LNCaP clone FGC (cell line): ENCODE measurements at places on chromosomes 3 and 15.

GRCh38 chr3:177778633-177779032, 581.4 kb upstream of the TBL1XR1 start:
- DNase-seq, result no peak

GRCh38 chr15:84784262-84784661, 32.9 kb upstream of the ALPK3 start:
- no peak for DNase-seq

DNA sequence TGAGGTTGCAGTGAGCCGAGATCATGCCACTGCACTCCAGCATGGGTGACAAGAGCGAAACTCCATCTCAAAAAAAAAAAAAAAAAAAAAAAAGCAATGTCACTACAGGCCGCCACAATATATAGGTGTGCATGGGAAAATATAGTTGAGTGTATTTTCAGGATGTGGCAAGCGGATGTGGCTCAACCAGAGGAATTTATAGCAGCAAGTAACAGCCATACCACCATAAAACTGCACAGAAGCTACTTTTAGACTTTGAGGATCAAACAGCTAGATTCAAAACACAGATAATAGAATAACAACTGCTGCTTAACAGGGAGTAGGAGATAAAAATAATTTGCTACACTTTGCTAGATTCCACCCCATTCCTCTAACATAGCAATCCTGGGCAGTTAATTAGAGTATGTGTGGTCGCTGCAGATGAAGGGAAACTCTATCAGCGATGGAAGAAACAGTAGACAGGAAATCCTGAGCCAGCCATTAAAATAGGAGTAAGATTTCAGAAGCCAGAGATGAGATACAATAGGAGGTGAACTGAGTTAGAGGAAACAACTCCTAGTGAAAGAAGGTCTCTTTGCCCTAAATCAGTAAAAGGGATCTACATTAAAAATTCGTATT, 318.7 kb upstream of the STT3B start:
- DNase-seq, result no peak

GRCh38 chr15:75891895-75892294, 11.8 kb upstream of the FBXO22 start:
- DNase-seq, result no peak

- no peak for DNase-seq
These were observed 6.8 kb downstream of the EDEM1 start for GRCh38 chr3:5194341-5194740.

DNA sequence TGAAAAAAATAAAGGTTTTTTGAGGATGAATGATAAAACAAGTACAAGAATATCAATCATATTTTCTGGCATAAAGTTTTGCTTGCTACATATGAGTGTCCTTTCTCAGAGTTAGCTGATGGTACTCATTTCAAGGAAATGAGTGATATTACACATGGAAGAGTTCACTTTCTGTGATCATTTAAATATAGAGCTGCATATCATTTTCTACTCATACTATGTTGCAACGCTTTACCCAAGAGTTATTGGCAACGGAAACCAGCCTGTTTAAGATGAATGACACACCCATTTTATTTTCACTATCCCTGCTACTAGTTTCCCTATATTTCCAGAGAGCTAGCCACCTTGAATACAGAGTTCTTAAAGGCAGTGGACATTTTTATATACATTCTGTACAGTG, 35.4 kb upstream of the RBMS3 start:
- DNase-seq, result no peak

DNA sequence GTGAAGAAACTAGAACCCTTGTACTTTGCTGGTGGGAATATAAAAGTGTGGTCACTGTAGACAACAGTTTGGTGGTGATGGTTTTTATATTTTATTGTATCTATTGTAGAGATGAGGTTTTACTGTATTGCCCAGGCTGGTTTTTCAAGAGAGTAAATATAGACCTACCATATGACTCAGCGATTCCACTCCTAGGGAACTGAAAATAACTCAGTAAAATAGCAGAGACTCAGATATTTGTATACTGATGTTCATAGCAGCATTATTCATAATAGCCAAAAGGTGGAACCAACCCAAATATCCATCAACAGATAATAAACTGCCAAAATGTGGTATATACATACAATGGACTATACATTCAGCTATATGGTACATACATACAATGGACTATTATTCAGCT, 68.8 kb upstream of the IL12A start:
- no peak for DNase-seq

DNA sequence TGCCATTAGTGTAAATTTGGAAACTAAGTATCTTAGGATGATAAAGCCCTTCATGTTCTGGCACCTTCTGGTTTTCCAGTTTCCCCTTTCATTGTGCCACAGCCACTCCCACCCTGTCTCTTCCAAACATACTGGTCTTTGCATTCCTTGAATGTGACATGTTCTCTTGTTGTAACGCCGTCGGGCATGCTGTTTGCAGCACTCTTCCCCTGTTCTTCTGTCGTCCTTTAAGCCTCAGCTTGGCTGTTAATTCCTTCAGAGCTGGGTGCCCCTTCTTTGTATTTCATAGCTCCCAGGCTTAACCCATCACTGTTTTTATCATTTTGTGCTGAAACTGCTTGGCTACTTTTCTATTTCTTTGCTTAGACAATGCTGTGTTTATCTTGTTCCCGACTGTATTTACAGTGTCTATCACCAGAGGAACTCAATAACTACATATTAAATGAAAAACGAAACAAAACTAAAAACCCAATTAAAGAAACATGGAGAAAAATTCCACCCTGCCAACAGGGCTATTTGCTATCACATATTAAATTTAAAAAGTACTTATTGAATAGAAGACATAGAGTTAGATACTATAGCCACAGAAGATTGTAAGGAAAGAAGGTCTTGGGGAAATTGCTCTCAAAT, 95.4 kb upstream of the KCNAB1 start:
- no peak for DNase-seq

- no peak for DNase-seq
These were observed 217.6 kb downstream of the TPRG1 start for GRCh38 chr3:189389346-189389745.

DNA sequence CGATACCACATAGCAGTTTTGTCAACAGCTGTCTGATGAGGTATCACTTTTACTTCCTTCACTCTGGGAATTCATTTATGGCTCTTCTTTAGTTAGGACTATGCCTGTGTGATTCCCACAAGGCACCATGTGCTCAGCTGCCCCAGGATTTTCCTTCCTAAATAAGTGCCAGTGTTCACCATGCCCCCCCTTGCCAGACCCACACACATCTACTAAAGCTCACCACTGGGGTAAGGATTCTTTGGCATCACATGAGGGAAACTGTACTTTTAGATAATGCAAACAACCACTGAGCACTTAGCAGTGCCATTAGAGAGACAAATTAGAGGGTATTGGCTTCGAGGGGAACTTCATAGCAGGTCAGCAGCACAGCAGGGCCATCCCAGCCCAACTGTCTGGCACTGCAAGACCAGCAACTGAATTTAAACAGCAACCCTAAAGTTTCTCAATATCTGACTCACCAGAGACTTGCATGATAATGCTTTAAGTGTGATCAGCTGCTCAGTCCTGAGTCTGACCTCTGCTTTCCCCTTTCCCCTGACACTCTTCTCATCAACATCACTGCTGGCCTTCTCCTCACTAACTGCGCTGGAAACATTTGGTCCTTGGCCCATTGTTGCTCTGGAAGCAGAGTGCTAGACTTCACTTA, 114.3 kb downstream of the STAC start:
- no peak for DNase-seq

- DNase-seq, result no peak
These were observed 177.0 kb upstream of the TBL1XR1 start for GRCh38 chr3:177374323-177374722.

GRCh38 chr3:152190636-152191183, 78.0 kb upstream of the MBNL1 start:
- DNase-seq, result no peak

DNA sequence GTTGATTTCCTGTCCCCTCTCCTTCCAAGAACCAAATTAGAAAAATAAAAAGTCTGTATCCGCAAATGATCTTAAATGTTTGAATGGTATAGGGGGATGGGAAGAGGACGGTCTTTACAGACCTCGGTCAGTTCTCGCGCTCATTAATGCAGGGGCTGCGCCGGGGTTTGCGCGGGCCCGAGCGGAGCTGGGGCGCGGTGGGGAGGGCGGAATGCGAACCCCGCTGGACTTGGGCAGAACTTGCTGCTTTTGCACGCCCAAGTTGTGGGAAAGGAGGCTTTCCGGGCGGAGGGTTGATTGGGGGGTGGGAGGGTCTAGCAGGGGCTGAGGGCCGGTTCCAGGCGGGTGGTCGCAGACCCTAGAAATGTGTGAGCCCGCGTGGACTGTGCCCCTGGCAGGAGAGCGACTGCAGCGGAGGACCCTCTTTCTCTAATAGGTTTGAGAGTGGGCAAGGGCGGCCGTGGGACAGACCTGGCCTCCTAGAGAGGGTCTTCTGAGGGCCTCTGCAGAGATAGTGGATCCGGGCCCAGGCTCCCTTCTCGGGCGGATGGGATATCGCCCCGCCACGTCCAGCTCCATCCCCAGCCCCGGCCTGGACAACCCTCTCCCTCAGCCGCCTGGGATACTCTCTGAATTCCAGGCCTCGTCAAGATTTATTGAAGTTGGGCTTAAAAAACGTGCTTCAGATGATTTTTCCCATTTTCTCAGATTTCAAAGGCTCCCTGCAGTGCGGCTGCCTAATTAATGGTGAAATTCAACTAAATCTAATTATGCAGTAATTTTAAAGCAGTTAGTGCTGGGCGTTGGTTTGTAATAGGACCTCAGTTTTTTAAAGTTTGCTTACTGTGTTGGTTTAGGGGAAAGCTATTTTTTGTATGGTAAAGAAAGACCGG, 11.3 kb downstream of the NR2F2 start:
- DNase-seq, result no peak

GRCh38 chr3:49607796-49608195, 53.5 kb downstream of the BSN start:
- no peak for DNase-seq

GRCh38 chr3:26713091-26713490, 90.5 kb downstream of the LRRC3B start:
- no peak for DNase-seq

GRCh38 chr3:32794487-32795308, 23.1 kb upstream of the TRIM71 start:
- DNase-seq, result no peak

- no peak for DNase-seq
These were observed 429.5 kb downstream of the ZIC1 start for GRCh38 chr3:147838652-147839051.

GRCh38 chr3:133931084-133931483, 35.4 kb upstream of the RAB6B start:
- no peak for DNase-seq

DNA sequence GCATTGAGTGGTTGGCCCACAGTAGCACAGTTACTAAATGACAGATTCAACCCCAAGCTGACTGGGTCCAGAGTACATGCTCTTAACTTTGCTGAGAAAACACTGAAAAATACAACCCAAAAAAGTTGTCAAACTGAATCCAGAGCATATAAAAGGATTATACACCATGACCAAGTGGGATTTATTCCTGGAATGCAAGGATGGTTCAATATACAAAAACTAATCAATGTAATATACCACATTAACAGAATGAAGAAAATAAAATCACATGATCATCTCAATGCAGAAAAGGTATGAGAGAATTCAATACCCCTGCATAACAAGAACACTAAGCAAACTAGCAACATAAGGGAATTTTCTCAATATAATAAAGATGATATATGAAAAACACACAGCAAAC, 98.5 kb downstream of the STAG1 start:
- DNase-seq, result no peak

- no peak for DNase-seq
These were observed 73.4 kb downstream of the AQR start for GRCh38 chr15:34896183-34896582.

DNA sequence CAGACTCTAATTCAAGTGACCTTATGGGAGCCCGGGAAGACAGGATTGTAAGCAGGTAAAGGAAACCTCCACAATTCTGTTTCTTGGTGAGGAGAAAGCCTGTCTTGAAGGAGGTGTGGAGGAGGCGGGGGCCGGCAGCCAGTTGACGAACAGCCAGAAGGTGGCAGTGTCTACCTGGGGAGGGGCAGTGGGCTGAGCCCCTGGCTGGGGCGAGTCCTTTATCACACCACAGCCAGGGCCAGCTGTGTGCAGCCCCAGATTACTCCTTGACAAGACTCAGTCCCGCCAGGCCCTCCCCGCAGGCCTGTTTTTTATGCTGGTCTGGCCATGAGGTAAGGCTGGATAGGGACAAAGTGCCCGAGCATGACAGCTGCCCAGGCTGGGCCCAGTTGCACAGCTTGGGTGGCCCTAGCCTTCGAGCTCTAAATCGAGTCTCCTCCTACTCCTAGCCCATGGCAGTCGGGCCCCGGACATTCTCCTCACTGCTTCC, 40.9 kb upstream of the IDH2 start:
- DNase-seq, result no peak

- DNase-seq, result no peak
These were observed 283.2 kb downstream of the EPHB1 start for GRCh38 chr3:135078283-135078682.

DNA sequence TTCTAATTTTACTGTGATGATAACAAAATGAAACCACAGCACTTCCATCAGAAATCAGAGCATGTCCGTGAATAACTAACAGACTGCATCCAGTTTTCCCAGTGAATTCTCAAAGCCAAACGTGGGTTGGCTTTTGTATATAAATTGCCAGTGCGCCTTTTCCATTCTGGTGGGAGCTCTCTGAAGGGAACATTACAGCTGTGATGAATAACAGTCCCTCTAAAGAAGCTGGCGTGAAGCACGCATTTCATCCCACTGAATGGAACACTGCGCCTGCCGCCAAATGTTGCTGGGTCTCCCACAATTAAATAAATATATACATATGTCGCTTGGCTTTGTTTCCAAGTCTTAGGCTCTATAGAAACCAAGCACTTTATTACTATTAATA, 113.0 kb upstream of the PFN2 start:
- no peak for DNase-seq

GRCh38 chr3:69823743-69824142, 84.5 kb downstream of the MITF start:
- no peak for DNase-seq

DNA sequence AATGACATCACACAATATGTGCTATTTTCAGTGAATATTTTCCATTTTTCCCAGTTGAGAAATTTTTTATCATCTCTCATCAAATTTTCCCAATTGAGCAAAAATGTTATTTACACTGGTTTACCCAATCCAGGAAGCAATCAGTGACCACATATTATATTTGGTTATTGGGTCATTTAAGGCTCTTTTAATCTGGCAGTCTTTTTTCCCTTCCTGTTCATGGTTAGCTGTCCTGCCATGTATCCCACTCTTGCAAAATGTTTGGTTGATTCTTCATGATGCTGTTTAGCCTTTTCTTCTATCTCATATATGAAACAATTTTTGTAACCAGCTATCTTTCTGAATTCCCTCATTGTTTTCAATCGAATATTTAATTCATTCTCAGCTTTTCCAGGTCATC, 626.0 kb downstream of the RBMS3 start:
- DNase-seq, result no peak

DNA sequence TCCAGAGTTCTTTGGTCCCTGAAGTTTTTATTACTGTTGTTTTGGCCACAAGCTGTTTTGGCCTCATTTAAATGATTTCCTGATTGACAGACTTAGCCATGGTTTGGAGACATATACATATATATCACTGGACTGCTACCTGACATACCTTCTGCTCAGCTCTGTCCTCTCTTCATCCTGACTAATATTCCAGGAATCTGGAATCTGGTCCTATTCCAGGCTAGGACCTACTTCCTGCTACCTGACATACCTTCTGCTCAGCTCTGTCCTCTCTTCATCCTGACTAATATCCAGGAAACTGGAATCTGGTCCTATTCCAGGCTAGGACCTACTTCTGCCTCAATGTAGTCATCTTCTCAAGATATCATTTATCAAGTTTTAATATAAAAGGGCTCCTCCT, 724.4 kb upstream of the ROBO1 start:
- DNase-seq, result no peak

GRCh38 chr3:45137656-45138181, 8.5 kb downstream of the CDCP1 start:
- DNase-seq, result peak; percentile 54
